ENCODE measurements at places on chromosomes 1 and 21.

DNA sequence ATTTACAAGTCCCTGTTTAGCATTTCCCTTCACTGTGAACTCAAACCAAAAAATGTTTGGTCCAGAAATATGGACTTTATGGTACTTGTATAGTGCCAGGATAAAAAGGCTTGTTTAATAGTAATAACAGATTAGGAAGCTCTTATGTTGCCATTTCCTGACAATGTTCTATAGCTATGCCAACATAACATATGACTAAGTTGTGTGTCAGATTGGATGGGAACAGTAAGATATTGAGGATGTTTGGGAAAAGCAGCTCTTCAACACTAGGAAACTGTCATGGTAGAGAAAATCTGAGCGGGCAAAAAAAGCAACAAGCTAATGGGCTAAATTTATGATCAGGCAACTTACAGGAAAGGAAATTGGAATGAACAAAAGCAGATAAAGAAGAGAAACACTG, 287.1 kb upstream of the ADGRL4 start:
- no peak for DNase-seq

- DNase-seq: no peak
Observed at GRCh38 chr1:18511874-18512150, 31.1 kb downstream of the KLHDC7A start.

DNA sequence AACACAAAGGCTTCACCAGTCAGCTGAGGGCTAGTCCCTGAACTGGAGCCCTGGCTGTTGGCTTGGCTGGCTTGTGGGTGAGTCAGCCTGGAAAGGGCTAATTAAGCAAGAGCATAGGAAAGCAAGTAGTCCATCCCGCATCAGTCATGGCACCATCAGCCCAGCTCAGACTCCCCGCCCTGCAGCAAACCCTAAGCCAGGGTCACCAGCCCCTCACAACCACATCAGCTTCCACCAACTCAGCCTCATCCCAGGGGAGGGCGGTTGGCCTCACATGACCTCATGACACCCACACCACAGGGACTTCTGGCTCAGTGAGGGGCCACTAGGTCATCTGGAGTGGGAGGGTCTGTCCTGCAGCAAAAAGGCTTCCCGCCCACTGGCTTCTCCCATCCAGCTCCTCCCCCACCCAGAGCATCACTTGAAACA, 7.0 kb upstream of the SPATC1L start:
- DNase-seq: no peak

DNA sequence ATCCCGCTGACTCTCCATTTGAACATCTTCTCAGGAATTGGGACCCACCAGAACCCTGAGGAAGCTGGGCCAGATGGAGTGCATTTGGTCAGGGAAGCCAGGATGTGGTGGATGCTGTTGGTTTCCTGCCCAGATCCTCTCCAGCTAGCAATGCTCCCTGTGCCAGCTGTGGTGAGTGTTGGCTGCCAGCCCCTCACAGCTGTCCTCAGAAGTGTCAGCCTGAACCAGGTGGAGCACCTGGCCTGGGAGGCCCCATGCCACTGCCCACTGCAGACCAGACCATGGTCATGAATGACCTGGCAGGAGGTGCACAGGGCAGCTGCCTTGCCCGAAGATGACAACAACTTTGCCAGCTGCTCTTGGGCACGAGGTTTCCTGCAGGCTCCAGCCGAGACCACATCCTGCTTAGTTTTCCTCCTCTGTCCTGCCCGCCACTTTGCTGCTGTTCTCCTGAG, 54.4 kb downstream of the PRSS38 start:
- no peak for DNase-seq

DNA sequence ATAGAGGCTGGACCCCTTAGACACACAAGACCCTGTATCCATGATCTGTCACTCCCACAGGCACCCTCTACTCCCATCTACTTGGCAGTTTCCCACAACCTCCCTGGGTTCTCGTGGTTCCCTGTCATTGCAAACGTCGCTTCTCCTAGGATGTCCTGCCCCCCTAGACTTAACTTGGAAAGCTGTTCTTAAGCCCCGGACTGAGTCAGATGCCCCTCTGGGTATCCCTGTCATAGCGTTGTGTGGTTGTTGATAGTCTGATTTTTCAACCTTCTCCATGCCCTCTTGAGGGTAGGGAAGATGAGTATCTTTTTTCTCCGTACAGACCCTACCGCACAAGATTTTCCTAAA, 11.8 kb downstream of the RCC1 start:
- DNase-seq: no peak

DNA sequence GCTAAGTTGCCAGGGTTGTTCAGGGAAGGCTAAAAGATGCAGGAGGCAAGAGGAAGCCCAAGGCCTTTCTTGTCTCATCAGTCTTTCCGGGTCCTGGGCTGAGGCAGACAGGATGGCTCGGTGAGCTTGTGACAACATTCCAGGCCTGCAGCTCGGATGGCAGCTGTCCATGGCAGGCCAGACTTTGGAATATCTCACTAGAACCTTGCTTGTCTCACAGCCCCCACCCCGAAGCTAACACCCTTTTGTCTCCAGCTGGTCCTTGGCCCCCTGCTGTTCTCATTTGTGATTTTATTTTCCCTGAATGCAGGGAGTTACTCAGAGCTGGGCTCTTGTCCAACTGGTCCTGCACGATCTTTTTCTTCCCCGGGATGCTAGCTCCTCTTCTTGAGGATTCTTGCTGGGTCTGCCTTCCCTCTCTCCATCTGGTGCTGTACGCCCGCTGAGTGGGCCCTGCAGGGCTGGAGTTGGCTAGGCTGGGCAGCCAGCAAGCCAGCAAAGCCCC, 477.2 kb upstream of the CAMK1G start:
- DNase-seq: no peak

- DNase-seq: no peak
Observed at GRCh38 chr1:52416811-52417210, 12.4 kb downstream of the PRPF38A start.

- no peak for DNase-seq
Observed at GRCh38 chr1:242057745-242058115, 58.8 kb upstream of the MAP1LC3C start.

DNA sequence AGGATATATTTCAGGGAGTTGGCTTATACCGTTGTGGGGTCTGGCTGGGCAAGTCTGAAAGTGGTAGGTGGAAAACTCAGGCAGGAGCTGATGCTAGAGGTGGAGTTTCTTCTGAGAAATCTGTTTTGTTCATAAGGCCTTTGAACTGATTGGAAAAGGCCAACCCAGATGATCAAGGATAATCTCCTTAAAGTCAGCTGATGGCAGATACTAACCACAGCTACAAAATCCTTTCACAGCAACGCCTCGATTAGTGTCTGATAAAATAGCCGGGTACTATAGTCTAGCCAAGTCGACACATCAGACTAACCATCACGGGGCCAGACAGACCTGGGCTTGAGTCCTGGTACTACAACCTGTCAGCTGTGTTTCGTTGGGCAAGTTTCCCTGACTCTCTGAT, 21.4 kb downstream of the OPRD1 start:
- no peak for DNase-seq

- DNase-seq: no peak
Observed at GRCh38 chr21:43701936-43702784, 16.8 kb upstream of the PDXK start.

- no peak for DNase-seq
Observed at GRCh38 chr1:14506471-14507255, 91.8 kb upstream of the KAZN start.

- no peak for DNase-seq
Observed at GRCh38 chr1:68100571-68100970, 50.1 kb upstream of the DIRAS3 start.

DNA sequence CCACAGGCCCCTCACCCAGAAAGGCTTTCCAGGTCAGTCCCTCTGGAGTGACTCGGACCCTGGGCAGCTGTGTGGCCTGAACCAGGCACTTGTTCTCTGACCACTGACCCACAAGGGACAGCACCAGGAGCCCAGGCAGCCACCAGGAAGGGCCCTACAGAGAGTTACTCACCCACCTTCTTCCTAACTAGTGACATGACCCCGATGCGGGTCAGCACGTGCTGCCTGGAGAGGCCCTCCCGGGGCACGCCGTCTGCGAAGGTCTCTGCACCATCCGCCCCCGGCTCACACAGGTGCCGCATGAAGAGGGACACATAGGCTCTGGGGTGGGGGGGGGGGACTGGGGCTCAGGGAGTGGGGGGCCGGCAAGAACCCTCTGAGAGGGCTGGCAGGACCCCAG, 55.8 kb downstream of the CHD5 start:
- no peak for DNase-seq

DNA sequence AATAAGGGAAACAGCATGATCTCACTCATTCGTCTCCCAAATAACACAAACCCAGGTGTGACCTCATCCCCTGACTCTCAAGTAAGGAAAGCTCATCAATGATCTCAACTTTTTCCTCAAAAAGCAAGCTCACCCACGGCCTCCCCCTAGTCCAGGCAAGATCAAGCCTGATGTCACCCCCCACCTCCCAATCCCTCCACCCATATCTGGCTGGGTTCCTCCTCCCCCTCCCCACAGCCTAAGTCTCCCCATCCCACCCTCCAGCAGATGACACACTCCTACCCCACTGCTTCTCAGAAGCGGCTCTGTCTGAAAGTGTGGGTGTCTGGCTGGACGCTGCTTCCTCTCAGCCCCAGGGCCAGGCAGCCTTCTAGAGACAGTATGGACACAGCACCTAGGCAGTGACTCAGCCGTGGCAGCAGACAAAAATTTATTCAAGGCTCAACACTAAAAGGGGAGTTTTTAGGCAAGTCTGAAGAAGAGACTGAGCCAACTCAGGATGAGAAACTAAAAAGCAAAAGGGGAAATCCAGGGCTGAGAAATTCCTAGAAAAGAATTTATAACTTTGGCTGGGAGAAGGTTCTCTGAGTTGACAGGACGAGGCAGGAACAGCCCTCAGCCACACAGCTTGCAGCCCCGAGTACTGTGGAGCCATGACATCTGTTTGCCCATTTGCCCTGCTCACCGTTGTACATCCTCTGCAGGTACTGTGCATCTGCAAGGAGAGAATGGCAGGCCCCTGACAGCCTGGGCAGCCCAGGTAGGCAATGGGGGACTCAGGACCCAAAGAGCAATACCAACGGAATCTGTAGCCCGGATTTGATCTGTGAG, 81.6 kb upstream of the LRRC8D start:
- DNase-seq: no peak

DNA sequence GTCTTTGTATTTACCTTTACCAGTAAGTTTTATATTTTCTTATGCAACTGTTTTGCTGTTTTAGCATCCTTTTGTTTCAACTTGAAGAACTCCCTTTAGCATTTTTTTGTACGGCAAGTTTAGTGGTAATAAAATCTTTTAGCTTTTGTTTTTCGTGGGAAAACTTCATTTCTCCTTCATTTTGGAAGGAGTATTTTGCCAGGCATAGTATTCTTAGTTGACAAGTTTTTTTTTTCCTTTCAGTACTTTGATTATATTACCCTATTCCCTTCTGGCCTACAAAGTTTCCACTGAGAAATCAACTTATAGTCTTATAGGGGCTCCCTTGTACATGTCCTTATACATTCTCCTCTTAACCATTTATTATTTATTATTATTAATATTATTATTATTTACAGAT, 22.6 kb upstream of the SOD1 start:
- DNase-seq: no peak

- DNase-seq: no peak
Observed at GRCh38 chr1:91731815-91732214, 154.1 kb downstream of the TGFBR3 start.

DNA sequence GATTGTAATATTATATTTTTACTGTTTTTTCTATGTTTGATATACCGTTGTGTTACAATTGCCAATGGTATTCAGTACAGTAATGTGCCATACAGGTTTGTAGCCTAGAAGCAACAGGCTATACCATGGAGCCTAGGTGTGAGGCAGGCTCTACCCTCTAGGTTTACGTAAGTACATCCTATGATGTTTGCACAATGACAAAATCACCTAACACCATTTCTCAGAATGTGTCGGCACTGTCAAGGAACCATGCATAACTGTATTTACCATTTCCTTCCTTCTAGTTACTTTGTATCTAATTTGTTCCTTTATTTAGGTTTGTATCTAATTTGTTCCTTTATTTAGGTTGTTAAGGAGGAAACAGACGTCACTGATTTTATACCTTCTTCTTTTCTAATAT, 9.9 kb downstream of the NPHP4 start:
- no peak for DNase-seq

DNA sequence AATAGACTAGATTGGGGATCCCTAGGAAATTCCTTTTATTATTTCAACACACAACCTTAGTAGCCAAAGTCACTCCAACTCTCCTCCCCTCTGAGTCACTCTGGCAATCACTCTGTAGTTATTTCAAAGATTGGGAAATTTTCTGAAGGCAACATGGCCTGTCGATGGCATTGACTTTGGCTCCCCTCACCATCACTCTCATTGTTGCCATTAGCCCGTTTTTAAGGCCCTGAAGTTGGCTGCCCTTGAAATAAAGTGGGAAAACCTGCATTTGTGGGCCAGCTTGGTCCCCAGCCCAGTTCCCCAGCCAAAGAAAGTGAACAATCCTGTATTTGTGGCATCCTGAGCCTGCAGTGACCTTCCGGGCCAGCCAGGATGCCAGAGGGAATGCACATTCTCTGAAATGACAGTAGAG, 52.5 kb downstream of the CDC7 start:
- DNase-seq: no peak

GRCh38 chr1:207331354-207332313, 10.2 kb downstream of the CD55 start:
- no peak for DNase-seq

DNA sequence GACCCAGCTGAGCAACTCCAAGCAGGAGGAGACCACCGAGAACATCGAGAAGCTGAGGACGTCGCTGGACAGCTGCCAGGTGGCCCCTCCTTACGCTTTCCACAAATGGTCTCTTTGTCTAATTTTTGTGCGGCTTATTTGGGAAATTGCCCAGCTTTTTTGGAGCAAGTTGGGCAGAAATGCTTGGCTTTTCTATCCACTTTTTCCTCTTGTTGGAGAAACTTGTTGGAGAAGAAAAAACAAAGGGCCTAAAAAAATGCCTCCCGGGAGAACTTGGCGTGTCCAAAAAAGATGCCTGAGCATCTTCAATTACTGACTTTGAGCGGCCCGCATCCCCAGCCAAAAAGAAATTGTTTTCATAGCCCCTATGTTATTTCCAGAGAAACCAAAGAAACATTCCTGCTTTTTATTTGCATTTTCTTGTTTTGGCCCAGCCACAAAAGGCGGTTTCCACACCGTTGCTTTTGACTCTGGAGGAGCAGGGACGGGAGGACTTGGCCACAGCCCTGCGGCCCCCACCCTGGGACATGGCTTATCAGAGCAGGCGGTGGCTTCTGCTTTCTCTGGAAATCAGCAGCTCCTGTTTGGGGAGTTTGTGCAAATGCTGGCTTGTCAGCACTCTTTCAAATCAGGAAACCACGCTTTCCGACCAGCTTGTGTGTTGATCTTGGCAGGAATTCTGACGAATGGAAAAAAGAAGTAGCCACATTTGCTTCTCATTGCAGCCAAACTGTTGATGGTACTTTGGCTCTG, 81.2 kb upstream of the EFHD2 start:
- DNase-seq: no peak

GRCh38 chr1:200399860-200400259, 10.0 kb downstream of the ZNF281 start:
- no peak for DNase-seq
